H1 (cell line): ENCODE measurements at places on chromosomes 7 and 10. TPM values are rescaled to one million over a fixed set of nuclear protein-coding genes. Genes with fewer than 3 reads are reported as not detected.

Gene MLXIPL
- polyA plus RNA-seq = 10.6 and 17.0 TPM in 2 replicates

Gene FXYD4
- not detected in 2 replicates for polyA plus RNA-seq

- H3K4me3 ChIP-seq = no peak overlapping the region; the same call in 1 of the 2 replicates
- no peaks in the 10 kb centered on the region; the same call in 1 of the 2 replicates for H3K4me1 ChIP-seq
- no peak for DNase-seq
- no peaks in the 10 kb centered on the region for H3K36me3 ChIP-seq
- no peak overlapping the region for H3K27ac ChIP-seq
Observed at GRCh38 chr10:68565658-68566057, 5.5 kb downstream of the TET1 start.

DNA sequence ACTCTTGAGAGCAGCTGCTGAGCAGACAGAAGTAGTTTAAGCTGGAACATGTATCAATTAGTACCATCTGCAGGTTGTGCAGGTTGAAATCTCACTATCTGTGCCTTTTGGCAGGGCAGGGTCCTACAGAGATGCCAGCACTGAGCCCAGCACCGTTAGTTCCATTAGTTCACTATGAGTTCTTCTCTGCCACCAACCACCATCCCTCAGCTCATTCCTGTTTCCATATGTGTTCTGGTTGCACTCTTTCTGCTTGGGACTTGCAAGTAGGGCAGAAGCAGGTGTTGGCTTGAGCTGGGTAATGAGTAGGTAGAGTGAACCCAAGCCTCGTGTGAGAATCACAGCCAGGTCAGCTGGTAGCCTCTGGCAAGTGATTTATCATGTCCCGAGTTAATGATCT is 2.8 kb downstream of the SMO start:
- no peaks in the 10 kb centered on the region for H3K36me3 ChIP-seq
- no peak for DNase-seq
- peaks cover 4% of the 10 kb centered on the region; the same call in 1 of the 2 replicates for H3K27me3 ChIP-seq
